NCI-H146 (cell line): ENCODE measurements at places on chromosomes 16 and 17.

DNA sequence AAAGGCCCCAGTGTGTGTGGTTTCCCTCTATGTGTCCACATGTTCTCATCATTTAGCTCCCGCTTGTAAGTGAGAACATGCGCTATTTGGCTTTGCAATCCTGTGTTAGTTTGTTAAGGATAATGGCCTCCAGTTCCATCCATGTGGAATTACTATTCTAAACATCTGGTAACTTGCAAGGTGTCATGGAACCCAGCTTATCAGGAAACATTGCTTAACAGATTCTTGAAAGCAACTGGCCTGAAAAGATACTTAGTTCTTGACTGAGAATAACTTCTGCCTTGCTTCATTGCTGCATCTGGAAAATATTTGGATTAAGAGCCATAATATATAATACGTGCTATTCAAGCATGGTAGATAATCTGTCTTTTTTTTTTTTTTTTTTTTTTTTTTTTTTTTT, 27.8 kb downstream of the PAFAH1B1 start:
- no peak for DNase-seq

- DNase-seq = peak; percentile 64
Measured at GRCh38 chr17:41666237-41666641, 22.4 kb upstream of the EIF1 start.

DNA sequence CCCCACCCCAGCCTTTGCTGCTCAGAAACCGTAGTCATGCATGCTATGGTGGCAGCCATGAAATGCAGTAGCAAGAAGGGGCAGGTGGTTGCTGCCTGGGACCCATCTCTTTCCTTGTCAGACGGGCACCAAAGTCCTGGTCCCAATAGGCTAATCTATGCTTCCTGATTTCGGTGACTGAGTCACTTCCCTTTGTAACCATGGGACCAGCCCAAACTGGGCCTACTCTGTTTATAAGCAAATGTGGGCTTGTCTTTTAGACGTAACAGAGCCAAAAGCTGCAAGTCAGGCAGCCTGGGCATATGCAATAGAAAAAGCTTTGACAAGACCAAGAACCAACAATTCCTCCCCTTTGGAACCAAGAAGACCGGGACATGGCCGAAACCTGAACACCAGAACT, 99.1 kb upstream of the RBBP6 start:
- no peak for DNase-seq

DNA sequence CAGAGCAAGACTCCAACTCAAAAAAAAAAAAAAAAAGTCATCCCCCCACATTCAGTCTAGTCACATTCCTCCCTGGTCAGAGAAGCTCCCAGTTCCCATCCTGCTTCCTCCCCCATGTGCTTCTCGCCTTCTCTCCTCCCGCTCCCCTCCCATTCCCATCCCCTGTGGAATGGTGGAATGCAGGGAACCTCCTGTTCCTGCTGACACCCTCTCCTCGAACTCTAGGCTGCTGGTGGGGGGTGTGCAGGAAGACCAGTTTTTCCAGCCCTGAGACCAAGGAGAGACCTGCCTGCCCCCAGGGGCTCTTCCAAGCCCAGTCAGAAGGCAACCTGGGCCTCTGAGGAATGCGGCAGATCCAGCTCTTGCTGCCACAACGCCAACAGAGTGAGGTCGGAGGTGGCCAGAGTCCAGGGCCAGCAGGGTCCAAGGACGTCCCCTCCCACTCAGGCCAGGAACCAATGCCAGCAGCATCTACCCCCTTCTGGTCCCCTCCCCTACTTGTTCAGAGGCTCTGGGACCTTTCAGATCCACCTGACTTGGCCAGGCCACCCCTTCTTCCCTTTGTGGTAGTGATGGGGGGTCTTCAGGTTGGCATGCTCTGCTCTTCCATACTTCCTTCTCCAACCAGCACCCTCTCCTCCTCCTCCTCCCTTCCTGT, 39.3 kb upstream of the TAC4 start:
- no peak for DNase-seq

DNA sequence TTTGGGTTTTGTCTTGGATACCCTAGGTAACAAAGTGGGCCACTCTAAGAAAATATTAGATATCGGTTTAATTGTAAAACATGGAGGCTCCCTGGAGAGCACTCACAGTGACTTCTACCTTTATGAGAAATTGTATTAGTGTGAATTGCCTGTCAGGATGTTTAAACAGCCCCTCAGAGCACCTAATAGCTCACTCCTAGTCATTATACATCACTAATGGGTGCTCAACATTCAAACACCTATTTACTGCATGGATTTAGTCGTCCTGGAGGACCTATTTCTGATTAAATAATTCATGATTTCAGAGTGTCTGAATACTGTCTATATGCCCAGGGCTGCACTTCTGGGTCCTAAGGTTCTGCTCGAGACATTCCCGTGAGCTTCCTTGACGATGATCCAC, 430.2 kb upstream of the EEF2KMT start:
- DNase-seq = no peak
